Activated CD4-positive, alpha-beta T cell treated with anti-CD3 and anti-CD28 coated beads, Interleukin-2, amount 10 ng/mL, durations not matched to agents 24 days and 14 days (primary cell): ENCODE measurements at places on chromosomes 16 and 17.

- H3K36me3 ChIP-seq, result no peaks in the 10 kb centered on the region
- DNase-seq, result no peak
- peaks cover 5% of the 10 kb centered on the region for H3K27me3 ChIP-seq
- H3K27ac ChIP-seq, result no peak overlapping the region
- H3K4me3 ChIP-seq, result no peak overlapping the region
Observed at GRCh38 chr16:58481931-58482330, 18.0 kb upstream of the NDRG4 start.

DNA sequence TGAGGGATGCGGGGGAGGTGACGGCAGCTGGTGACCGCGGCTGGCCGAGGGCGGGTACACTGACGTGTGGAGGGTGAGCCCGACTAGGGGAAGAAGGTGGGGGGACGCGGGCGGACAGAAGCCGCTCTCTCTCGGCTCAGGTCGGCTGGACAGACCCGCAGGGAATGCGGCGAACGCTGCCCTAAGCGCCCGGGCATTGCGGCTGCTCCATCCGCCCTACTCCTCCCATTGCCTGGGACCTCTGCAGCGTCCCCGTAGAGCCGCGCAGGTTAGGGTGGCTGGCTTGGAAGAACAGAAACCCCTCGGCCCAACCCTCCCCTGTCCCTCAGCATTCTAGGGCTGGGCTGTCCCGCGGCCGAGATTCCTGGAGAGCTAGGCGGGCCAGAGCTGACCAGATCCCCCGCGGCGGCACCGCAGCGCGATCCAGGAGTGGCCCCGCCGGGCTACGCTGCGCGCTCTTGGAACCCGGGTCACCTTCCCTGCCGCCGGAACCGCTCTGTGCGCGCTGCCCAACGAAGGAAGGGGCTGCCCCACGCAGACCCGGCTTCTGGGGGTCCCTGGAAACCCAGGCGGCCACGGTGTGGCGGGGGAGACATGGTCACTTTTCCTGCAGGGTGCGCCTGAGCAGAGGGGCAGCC, 3.0 kb downstream of the DLX4 start:
- H3K27ac ChIP-seq, result no peak overlapping the region
- H3K4me1 ChIP-seq, result peaks cover 16% of the 10 kb centered on the region
- H3K36me3 ChIP-seq, result peaks cover 2% of the 10 kb centered on the region
- DNase-seq, result no peak

GRCh38 chr17:58192612-58193011, at the start of gene EPX:
Gene EPX, plus strand, starts transcription at chr17:58192726. Its CDS starts 121 bp downstream, at chr17:58192847.
- no peak within 1 kb of the TSS for H3K4me3 ChIP-seq
- peaks cover 12% of the 10 kb centered on the region for H3K27me3 ChIP-seq
- no peak within 1 kb of the TSS for H3K27ac ChIP-seq
- no peaks in the 10 kb centered on the region for H3K4me1 ChIP-seq

DNA sequence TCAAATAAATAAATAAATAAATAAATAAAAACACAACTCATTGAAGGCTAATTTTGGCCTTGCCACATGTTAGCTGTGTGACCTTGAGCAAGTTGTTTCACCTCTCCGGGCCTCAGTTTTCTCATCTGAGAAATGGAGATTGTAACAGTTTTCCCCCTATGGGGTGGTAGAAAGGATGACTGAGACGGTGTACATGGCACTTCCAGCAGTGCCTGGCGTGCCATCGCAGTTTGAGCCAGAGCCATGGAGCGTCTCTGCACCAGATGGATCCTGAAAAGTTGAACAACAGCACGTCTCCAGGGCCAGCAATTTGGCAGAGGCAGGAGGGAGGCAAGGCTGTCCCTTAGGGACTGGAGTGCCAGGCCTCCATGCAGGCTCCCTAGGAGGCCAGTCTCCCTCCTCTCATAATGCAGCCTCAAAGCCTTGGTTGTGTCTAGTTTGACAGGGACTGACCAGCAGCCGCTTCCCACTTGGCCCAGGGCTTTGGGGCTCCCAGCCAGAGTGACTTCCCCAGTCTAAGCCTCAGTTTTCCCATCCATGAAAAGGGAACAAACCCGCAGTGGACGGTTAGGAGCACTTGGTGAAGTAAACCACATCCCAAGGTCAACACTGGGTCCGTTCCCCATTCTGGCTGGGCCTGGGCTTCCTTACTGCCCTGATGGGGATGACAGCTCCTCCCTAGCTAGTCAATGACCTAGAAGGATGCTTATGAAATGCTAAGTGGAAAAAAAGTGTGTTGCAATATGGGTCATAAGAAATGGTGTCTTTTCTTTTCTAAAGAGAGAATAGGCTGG, 19.3 kb downstream of the SOCS1 start:
- H3K4me1 ChIP-seq, result peaks cover 68% of the 10 kb centered on the region
- no peaks in the 10 kb centered on the region for H3K36me3 ChIP-seq
- peak overlapping the region; percentile 72 for H3K27ac ChIP-seq
- H3K27me3 ChIP-seq, result no peaks in the 10 kb centered on the region
- no peak for DNase-seq

DNA sequence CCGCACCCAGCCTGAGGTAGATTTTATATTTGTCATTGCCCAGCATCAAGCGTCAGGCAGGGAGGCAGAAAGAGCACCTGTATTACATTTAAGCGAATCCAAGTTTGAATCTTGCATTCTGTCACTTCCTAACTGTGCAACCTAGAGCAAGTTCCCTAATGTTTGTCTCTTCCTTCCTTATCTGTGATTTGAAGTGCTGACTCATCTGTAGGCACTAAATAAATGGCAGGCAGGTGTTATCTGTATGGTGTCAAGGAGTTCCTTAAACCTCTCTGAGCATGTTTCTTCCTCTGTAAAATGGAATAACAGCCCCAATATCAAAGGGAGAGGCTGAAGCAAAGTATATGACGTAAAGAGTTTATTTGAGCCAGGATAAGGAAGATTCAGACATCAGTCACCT, 24.3 kb downstream of the GP2 start:
- no peaks in the 10 kb centered on the region for H3K4me1 ChIP-seq
- no peak for DNase-seq
- H3K27me3 ChIP-seq, result no peaks in the 10 kb centered on the region
- no peaks in the 10 kb centered on the region for H3K36me3 ChIP-seq

GRCh38 chr16:11395008-11395948, 50.0 kb downstream of the RMI2 start:
- DNase-seq, result no peak
- no peaks in the 10 kb centered on the region for H3K36me3 ChIP-seq
- no peak overlapping the region for H3K4me3 ChIP-seq
- peaks cover 2% of the 10 kb centered on the region for H3K4me1 ChIP-seq

DNA sequence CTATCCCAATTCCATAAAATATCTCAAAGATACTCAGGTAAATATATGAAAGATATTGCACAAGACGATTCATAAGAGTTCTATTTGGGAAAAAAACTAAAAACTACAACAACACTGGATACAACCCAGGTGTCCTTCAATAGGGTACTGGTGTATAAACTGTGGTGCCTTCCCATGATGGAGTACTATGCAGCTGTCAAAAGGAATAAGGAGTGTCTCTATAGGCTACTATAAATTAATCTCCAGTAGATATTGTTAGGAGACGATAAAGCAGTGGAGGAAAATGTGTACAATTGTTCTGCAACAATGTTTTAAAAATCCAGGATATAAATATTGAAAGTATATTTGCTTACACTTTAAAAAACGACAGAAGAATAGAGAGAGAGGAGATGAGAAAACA, 2.4 kb upstream of the KRTAP4-12 start:
- peaks cover 4% of the 10 kb centered on the region for H3K27me3 ChIP-seq
- no peaks in the 10 kb centered on the region for H3K36me3 ChIP-seq
- H3K4me1 ChIP-seq, result no peaks in the 10 kb centered on the region
- DNase-seq, result no peak

GRCh38 chr16:61323456-61323855, 712.8 kb downstream of the CDH8 start:
- no peak overlapping the region for H3K27ac ChIP-seq
- no peak for DNase-seq
- no peaks in the 10 kb centered on the region for H3K27me3 ChIP-seq
- no peaks in the 10 kb centered on the region for H3K4me1 ChIP-seq
- H3K36me3 ChIP-seq, result no peaks in the 10 kb centered on the region

- no peaks in the 10 kb centered on the region for H3K27me3 ChIP-seq
- no peak overlapping the region for H3K27ac ChIP-seq
- DNase-seq, result no peak
Observed at GRCh38 chr16:13896543-13897182, 23.3 kb upstream of the ERCC4 start.

DNA sequence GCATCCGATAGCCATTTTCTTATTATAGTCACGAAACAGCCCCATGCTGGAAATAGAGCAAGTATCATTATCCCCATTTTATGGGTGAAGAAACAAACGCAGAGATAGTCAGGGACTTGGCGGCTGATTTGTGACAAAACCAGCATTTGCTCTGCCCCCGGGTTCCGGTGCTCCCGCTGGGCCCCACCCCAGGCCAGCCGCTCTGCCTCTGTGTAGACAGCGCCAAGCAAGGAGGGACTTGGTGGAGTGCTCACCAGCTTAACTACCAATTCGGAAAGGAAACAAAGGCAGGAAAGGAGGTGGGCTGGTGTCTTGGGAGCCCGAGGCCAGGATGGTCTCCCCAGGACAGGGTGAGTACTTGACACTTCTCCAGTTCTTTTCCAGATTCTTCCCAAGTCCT, 10.0 kb downstream of the SRL start:
- H3K4me3 ChIP-seq, result no peak overlapping the region
- H3K27ac ChIP-seq, result no peak overlapping the region
- H3K27me3 ChIP-seq, result peaks cover 7% of the 10 kb centered on the region
- H3K4me1 ChIP-seq, result no peaks in the 10 kb centered on the region
- no peaks in the 10 kb centered on the region for H3K36me3 ChIP-seq

DNA sequence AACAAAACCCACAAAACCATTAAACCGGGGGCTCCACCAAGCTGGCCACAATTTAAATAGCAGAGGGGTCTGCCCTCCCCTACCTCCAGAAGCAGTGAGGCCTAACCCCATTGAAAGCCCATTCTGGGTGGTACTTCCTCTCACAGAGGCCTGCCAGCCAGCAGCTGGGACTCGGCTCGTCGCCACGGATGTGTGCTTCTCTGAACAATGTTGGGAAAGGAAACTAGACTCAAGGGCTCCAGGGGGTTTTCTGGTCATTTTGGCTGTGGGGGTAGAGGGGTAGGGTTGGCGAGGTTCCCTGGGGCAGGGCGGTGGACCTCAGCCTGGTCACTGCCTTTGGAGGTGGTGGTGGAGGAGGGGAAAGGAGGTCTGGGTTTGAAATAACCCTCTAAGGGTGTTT, 4.7 kb upstream of the PLCG2 start:
- H3K27ac ChIP-seq, result no peak overlapping the region
- H3K4me3 ChIP-seq, result no peak overlapping the region
- peaks cover 2% of the 10 kb centered on the region for H3K4me1 ChIP-seq
- peaks cover 28% of the 10 kb centered on the region for H3K27me3 ChIP-seq
- DNase-seq, result no peak
